Activated CD4-positive, CD25-positive, alpha-beta regulatory T cell treated with anti-CD3 and anti-CD28 coated beads, Interleukin-2, amount 50 U/mL, for 72 hours (primary cell): ENCODE measurements at places on chromosomes 7 and 10.
A peak's percentile ranks its signal among the peaks of the same experiment; 100 is the strongest.

- no peak for DNase-seq
These were observed 912.6 kb downstream of the GATA3 start for GRCh38 chr10:8967061-8967460.

- no peak for DNase-seq
These were observed 28.4 kb downstream of the ARHGAP22 start for GRCh38 chr10:48576501-48576900.

- no peak for DNase-seq
These were observed 76.5 kb downstream of the IMMP2L start for GRCh38 chr7:111485701-111486380.

- no peak for DNase-seq
These were observed 34.2 kb upstream of the ADRB1 start for GRCh38 chr10:114009281-114009996.

- no peak for DNase-seq
These were observed 1159.6 kb downstream of the SORCS3 start for GRCh38 chr10:105800641-105801040.

DNA sequence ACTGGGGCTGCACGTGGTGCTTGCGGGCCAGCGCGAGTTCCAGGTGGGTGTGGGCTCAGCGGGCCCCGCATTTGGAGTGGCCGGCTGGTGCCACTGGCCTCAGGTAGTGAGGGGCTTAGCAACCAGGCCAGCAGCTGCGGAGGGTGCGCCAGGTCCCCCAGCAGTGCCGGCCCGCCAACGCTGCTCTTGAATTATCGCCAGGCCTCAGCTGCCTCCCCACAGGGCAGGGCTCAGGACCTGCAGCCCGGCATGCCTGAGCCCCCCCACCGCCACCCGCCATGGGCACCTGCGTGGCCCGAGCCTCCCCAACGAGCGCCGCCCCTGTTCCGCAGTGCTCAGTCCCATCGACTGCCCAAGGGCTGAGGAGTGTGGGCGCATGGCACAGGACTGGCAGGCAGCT, 185.4 kb downstream of the TPK1 start:
- no peak for DNase-seq

- DNase-seq, result no peak
These were observed at the start of gene DLX6 for GRCh38 chr7:97005183-97006054. DLX6 (plus strand) TSS chr7:97005553; CDS start chr7:97005978, 425 bp downstream.

DNA sequence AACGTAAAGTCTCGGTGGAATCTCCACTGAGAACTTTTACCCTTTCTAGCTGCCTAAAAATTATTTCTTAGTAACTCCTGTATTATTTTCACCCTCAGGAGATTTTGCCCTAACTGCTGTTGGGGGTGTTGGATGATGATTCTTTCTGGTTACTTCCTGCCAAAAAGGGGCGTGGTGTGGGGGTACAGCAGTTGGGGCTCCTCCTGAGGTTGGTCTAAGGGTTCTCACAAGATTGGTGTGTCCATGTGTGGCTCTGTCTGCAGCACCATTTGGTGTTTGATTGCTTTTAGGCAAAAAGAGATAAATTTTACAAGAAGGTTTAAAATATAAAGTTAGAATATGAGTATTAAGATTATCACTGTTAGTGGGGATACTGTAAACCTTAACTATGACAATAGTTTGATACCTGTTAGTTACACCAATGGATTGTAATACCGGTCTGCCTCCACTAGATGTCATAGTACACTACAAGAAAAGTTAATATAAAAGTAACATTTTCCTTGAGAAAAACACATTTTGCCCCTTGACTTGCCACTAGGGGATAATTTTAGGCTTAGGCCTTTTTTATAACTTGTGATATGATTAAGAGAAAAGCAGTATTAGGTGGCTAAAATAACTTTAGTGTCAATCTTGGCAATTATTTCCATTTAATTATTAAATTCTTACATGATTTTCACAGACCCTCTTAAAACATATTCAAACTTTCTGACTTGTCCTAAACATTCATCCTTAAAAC, 928.7 kb downstream of the IPMK start:
- DNase-seq, result no peak

DNA sequence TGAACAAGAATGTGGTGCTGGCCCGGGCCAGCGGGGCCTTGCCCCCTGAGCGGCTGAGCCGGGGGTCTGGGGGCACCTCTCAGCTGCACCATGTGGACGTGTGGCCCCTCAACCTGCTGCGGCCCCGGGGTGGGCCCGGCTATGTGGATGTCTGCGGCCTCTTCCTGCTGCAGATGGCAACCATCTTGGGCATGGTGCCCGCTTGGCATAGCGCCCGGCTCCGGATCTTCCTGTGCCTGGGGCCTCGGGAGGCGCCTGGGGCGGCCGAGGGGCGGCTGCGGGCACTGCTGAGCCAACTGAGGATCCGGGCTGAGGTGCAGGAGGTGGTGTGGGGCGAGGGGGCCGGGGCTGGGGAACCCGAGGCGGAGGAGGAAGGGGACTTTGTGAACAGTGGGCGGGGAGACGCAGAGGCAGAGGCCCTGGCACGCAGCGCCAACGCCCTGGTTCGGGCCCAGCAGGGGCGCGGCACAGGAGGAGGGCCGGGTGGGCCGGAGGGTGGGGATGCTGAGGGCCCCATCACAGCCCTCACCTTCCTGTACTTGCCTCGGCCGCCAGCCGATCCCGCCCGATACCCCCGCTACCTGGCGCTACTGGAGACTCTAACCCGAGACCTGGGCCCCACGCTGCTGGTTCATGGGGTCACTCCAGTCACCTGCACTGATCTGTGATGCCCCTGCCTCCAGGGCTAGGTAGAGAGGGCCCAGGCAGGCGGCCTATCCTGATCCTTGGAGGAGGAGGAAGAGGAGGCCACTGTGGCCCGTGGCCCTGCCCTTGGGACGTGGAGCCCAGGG, 1.1 kb upstream of the TRIP6 start:
- DNase-seq, result no peak

DNA sequence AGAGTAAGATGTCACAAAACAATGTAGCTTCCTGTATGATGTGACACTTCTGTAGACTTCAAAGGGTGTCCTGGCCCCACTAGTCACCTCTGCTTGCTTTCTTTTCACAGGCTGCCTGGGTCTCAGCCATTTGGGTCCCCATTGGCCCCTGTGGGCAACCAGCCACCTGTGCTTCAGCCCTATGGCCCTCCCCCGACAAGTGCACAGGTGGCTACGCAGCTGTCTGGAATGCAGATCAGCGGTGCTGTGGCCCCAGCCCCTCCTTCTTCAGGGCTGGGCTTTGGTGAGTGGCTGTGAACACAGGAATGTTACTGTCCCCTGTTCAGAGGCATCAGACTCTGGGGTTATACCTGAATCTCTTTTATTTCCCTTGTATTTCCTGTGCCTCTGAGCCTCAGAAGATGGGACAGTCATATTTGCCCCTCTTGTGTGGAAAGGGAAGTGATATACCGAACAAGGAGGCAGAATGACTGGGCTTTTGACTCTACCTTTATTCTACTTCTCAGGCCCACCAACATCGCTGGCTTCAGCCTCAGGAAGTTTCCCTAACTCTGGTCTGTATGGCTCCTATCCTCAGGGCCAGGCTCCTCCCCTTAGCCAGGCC, 15.4 kb downstream of the SEC24C start:
- no peak for DNase-seq

DNA sequence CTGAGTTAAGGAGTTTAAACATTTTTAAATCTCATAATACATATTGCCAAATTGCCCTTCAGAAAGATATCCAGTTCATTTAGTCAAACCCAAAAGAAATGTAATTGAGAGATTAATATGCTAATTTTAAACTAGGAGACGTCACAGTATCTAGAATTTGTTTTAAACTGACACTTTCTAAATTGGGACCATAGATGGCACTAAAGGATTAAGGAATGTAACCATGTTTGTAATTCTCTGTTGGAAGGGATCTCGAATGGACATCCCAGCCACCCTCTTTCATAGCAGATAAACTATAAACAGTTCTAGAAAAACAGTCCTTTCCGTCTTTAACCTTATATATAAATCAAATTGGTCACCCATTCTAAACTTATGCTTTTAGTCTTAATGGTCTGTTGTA, 30.0 kb upstream of the SAMD9L start:
- no peak for DNase-seq

DNA sequence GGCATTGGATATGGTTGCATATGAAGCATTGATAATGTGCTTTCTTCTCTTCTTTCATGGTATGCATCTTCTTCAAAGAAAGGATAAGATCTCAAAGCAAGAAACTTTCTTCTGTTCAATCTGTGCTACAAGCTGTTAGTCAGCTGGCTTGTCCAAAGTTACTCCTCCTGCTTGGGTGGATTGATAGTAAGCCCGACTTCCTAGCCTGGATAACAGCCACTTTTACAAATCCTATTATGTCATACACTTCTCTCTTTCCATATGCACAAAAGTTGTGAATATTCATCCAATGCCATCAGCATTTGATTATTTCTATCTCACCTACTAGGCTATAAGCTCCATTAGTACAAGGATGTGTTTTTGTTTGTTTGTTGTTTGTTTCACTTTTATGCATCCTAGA, 891.0 kb upstream of the SORCS1 start:
- DNase-seq, result no peak

DNA sequence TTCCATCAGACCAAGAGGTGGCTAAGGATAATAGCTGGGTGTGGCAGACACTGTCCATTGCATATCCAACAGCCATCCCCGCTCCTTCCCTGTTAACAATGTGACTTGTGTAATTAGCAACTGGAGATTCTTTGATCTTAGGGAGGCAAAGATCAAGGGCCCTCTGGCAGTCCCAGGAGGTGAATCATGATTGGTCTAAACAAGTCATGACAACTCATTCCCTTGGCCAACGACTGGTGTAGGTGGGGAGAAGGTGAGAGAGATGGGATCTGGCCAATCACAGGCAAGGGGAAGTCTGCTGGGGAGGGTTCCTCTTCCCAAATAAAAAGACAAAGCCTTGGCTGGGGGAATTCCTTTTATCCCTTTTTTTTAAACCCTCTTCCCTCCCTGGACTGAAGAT, 46.2 kb upstream of the COMTD1 start:
- no peak for DNase-seq

DNA sequence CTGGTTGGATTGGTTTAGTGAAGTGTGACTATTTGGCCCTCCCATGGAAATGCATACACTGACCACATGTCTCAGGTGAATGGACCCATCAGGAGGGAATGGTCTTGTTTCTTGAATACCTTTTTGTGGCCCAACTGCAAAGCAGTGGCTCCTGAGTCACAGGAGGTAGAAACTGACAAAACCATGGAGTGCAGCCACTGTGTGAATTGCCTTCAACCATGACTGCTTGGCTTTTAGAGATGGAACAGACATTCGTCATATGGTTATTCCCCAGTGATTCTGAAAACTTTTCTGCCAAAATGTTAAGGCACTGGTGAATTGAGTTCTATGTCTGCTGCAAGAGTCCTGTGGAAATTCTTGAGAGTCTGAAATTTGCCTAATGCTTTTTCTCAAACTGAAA, 64.7 kb downstream of the CDK14 start:
- no peak for DNase-seq

DNA sequence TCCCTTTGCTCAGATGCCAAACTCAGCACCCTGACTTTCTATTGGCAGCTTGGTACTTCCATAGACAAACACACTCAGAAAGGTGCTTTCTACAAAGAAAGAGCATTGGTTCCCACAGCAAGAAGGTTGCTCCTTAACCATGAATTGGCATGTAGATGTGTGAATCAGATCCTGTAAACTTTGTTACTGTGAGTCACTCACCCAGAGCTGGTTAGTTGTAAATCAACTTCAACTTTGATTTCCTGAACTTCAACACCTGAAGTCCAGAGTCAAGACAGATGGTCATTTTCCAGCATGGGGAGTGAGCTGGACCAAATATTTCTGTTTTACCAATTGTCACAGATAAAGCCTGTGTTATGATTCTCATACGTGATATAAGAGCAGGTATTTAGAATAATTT, 797.2 kb downstream of the TNS3 start:
- DNase-seq, result no peak

- no peak for DNase-seq
These were observed 231.8 kb upstream of the CACNA2D1 start for GRCh38 chr7:82675396-82675795.

DNA sequence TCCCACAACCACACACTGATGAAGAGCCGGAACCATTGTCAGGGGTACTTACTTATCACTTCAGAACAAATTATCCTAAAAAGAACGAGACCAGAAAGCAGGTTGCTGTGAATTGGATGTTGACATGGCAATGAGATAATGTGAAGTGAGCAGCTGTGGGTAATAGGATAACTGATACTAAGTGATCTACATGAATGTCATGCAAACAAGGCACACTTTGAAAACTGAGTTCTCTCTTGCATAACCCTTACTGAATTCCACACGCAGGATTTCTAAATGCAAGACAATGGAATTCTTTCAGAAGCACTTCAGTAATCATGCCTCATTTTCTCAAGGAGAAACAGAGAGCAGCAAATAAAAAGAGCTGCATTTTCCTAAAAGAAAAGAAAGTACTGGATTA, 242.5 kb upstream of the TMEM229A start:
- no peak for DNase-seq

DNA sequence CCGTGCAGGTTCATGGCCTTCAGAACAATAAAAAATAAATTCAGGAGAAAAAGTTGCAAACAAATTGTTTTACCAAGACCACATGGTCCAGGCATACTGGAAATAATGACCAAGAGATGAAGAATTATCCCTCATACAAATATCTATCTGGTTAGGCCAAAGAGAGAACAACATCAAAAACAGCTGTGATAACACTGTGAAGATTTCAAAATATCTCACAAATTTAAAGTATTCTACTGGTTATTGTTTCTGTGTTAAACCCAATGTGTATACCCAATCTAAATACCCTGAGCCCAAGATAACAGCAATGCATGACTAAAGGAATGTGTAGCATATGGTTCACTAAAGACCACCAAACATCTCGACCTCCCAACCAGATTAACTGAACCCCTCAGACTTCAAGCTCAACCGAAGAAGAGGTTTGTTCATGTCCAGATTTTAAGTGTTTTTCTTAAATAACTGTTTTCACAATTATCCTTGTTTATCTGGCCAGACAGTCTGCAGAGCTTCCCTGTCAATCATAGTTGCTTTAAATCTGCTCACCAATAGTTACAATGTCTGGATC, 10.9 kb downstream of the OR9A2 start:
- no peak for DNase-seq

- DNase-seq, result peak; percentile 88
These were observed at the start of gene ZNF800 for GRCh38 chr7:127392566-127393367. ZNF800 (minus strand) TSS chr7:127392708; CDS start chr7:127391557, 1,151 bp downstream.

DNA sequence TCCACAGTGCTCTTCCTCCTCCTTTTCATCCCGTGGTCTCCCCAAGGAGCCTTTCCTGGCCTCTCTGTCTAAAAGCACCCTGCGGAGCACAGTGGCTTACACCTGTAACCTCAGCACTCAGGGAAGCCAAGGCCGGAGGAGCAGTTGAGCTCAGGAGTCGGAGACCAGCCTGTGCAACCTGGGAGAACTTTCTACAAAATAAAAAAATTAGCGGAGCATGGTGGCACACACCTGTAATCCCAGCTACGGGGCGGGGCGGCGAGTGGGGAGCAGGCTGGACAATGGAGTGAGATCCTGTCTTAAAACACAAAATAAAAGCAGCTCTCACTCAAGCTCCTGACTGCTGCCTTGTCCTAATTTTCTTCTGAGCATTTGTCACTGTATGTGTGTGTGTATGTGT, 1.4 kb upstream of the COBL start:
- no peak for DNase-seq

DNA sequence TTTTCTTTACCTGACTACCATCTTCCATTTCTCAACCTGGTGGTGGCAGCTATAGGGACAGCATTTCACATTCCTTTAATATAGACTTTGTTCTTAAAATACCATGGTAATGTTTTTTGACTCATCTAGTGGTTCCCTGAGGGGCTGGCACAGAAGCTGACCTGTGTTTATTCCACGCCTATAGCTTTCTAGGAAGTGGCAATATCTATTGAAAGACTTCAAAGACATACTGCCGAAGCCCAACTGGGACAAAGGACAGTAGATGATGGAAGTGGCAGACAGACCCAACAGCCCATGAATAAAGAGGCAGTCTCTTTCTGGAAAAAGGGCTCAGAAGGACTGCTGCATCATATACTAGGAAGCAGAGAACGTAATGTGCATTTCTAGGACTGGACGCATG, 11.2 kb downstream of the SUN3 start:
- no peak for DNase-seq
